ENCODE measurements at places on chromosomes 11 and 22.

DNA sequence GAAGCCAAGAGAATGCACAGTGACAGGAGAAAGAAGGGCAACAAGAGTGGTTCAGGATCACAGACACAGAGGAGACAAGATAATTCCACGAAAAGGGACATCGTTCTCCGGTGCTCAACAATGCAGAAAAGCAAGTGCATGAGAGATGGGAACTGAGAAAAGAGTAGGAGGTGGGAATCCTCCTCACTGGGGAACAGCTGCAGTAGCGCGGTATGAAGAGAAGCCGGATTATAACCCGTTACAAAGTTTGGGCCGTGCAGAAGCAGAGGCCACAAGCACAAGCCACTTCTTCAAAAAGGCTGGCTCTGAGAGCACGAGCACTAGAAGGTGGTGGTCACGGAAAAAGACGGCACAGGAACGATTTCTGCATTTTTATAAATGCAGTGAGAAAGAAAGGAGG is 114.2 kb upstream of the BID start:
- no peak for DNase-seq

DNA sequence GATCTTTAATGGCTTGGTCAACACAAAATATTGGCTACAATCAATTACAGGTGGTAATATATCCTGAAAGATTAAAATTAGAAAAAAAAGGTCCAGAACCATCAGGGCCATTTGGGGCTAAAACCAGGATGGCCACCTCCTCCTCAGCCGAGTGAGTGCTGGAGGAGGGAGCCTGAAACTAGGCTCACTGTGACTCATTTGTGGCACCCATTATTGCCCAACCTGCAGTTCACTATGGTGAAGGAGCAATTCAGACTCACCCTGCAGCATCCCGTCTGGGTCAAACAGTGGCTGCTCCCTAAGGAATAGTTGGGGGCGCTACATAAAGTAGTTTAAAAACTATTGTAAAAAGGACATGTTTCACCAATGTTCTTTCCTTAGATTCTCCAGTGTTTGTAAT is 60.7 kb downstream of the GLYATL1 start:
- no peak for DNase-seq

- DNase-seq = no peak
Measured at GRCh38 chr11:117303646-117304315, 12.3 kb downstream of the BACE1 start.

- no peak for DNase-seq
Measured at GRCh38 chr22:20268279-20269012, at the start of gene RTN4R. RTN4R (minus strand) TSS chr22:20268318; CDS start chr22:20268092, 226 bp downstream.

Data from renal cortex interstitium (tissue), 15 donors.